CD4-positive, alpha-beta T cell treated with Interleukin-17A for 1 hour (primary cell): ENCODE measurements at places on chromosomes 2 and 18.

DNA sequence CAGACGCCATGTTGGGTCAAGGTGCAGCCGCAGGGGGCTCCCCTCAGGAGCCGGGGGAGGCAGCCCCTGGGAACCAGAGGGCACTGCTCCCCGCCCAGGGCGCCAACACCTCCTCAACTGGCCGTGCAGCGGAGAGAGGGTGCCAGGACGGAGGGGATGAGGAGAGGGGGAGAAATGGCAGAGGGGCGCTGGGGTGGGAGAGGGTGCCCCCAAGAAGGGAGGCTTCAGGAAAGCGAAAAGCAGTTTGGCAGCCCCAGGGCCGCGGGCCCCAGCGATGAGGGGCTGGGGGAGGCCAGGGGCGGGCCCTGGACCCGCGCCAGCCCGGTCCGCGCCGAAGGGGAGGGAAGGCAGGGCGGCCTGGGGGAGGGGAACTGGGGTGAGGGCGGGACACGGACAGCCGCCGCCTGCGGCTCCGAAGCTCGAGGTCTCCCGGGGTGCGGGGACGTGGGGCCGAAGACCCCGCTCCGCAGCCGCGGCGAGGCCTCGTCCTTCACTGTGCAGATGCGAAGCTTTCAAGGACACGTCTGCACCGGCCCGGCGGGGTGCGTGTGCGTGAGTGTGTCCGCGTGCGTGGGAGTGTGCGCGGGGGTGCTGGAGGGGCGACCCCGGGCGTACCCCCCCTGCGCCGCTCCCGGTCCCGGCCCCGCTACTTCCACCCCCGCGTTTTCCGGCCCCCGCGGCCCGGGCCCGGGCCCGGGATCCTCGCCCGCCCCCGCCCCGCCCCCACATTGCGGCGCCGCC is 1.4 kb downstream of the DNMT3A start:
- no peak for DNase-seq

DNA sequence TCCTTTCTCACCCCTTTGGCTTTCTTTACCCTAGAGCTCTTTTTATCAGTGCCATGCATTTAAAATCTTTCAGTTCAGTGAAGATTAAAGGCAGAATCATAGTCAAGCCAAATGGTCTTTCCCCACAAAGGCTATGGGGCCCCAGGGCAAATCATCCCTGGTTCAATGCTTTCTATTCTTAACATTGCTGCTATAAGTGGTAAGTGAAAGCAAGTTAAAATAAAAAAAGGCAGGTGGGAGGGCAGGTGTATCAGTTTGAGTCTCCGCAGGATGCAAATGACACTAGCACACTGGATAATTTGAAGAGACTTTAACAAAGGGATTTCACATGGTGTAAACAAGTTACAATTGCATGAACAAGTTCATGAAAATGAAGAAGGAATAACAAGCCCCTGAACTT is 757.4 kb downstream of the SATB2 start:
- no peak for DNase-seq

DNA sequence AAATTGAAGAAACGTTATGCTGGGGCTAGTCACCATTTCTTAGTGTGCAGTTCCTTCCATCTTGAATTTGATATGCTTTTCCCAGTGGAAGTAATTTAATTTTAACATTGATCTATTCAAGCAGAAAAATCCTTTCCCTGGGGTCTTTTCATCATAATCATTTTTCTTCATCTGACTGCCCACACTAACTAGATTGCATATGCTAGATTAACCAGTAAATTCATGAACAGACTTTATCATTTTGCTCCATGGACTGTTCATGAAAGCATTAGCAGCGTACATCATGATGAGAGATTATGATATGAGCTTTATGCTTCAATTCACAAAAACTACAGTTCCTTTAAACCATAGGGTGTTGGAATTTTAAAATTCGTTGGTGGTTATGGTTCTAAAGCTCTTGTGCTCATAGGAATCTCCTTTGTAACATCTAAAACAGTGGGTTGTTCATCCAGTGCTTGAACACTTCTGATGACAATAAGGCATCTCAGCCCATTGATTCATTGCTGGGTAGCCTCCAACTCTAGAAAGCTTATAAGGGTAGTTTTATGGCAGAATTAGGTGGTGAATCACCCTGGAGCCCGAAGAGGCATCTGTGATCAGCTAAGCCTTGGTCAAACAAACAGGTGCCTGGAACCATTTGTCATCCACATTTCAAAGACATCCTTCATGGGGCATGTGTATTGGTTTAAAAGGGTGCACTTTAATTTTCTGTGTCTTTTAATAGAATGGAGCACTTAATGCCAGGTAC is 77.2 kb upstream of the NDUFV2 start:
- DNase-seq, result no peak

GRCh38 chr2:129274038-129274415 is 705.4 kb upstream of the RAB6C start:
- no peak for DNase-seq

- DNase-seq, result no peak
These were observed 1620.0 kb downstream of the SUCLG1 start for GRCh38 chr2:82839036-82839435.

- peak; percentile 19 for DNase-seq
These were observed 91.6 kb downstream of the TMX3 start for GRCh38 chr18:68623342-68623741.

DNA sequence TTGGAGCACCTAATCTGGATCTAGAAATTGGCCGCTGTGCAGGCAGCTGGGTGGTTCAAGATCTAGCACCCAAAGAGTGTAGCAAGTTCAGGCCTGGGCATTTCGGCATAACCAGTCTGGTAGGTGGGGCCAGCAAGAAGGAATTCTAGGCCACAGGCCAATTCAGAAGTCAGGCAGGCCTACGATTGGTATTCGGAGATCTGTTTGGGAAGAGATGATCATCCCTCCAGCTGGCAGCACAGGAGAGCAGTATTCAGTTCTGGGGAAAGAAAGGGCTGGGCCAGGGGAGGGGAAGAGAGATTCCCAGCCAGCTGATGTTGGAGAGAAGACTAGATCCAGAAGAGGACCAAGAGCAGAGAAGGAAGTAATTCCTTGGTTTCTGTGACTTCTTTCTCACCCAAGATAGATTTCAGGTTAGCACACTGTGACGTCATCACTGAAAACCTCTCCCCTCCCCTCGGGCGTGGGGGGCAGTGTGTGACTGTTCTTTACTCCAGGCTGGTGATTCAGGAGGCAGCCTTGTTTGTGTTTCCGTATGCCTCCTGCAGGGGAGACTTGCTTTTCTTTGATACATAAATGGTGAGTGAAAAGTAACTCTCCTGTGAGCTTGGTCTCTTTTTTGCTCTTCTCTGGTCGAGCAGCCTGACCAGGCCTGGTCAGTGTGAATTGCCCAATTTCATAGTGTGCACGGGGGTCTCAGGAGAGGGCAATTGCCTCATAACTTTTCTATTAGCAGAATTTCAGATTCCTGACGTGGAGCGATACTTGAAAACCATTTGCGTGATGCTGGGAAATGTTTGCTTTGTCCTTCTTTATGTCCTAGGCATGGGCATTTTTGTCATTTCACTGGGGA is 61.1 kb downstream of the MEIS1 start:
- DNase-seq, result no peak

GRCh38 chr2:197296835-197297234 is 13.7 kb downstream of the ANKRD44 start:
- DNase-seq, result no peak
